ENCODE measurements at places on chromosomes 16 and 17.

GRCh38 chr17:8746501-8747236 lies 2.0 kb upstream of the CCDC42 start:
- no peak for DNase-seq

- DNase-seq = no peak
Measured at GRCh38 chr17:76948726-76949342, 80.6 kb downstream of the MGAT5B start.

DNA sequence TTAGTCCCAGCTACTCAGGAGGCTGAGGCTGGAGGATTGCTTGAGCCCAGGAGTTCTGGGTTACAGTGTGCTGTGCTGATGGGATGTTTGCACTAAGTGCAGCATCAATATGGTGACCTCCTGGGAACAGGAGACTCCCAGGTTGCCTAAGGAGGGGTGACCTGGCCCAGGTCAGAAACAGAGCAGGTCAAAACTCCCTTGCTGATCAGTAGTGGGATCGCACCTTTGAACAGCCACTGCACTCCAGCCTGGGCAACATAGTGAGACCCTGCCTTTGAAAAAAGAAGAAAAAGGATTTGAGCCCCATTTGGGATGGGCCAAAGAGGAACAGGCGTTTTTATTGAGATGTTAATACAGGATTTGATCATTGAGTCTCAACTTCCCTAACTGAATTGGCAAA lies 30.6 kb downstream of the CLUH start:
- DNase-seq = no peak

- peak; percentile 97 for DNase-seq
Measured at GRCh38 chr17:82228278-82228841, 482 bp upstream of the SLC16A3 start.

DNA sequence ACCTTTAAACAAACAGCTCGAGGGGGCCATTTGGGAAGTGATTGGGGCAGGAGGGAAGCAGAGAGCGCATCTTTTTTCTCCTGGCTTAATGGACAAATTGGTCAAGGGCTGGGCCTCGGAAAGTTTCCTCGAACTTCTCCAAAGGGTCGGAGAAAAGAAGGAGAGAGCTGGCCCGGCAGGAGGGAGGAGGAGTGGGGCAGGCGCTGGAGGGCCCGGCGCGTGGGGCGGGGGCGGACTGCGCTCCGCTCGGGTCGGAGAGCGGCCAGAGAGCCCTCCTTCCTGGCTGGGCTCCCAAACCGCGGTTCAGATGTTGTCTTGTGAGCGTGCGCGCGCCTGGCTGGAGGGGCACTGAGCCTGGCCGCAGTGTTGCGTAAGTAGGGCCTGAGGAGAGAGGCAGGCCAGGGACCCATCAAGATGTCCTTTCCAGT lies 1.2 kb downstream of the MMP2 start:
- DNase-seq = no peak

GRCh38 chr16:29025218-29025617 lies 40.4 kb downstream of the LAT start:
- DNase-seq = peak; percentile 23

DNA sequence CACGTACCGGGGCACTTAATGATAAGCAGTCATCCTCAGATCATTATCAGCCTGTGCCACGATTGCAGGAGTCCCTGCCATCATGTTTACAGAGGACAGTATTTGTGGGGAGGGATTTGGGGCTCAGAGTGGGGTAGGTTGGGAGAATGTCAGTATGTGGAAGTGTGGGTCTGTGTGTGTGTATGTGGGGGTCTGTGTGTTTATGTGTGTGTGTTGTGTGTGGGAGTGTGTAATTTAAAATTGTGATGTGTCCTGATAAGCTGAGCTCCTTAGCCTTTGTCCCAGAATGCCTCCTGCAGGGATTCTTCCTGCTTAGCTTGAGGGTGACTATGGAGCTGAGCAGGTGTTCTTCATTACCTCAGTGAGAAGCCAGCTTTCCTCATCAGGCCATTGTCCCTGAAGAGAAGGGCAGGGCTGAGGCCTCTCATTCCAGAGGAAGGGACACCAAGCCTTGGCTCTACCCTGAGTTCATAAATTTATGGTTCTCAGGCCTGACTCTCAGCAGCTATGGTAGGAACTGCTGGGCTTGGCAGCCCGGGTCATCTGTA lies 13.5 kb upstream of the EFCAB13 start:
- DNase-seq = no peak

DNA sequence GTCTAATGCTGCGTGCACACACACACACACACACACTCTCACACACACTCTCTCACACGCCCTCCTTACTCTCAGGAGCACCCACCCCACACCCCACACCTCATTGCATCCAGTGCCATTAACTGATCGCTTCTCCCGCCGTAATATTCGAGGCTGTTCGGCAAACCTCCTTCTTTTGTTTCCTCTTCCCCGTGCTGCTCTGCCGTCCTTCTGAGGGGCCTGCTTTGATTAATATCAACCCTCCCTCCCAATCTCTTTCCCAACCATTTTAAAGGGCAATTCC lies 156.2 kb upstream of the TNRC6C start:
- no peak for DNase-seq

DNA sequence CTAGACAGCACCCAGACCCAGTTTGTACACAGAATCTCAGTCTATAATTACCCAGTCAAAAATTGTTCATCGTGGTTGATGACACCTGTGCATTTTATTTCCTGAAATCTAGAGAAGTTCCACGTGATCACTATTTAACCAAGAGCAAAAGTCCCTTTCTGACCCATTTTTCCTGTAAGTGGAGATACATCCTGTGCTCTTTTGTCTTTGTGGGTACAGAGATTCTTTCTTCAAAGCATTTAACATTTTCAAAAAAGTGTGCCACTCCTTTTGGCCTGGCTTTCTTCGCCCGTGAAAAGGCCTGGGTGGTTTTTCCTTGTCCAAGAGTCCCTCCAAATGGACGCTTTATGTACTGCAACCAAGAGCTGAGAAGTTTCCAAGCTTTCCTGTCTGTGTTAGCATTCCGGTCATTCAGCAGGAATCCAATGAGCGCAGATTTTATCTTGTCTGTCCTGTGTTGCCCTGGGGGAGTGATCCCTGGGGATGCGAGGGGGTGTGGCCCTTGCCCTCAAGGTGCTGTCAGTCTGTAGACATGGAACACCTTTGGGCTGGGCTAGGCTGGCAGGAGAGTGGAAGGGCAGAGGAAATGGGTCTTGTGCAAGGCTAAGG lies 161.1 kb upstream of the CACNG5 start:
- no peak for DNase-seq

- DNase-seq = no peak
Measured at GRCh38 chr16:10321407-10322387, 64.2 kb upstream of the ATF7IP2 start.

Measured in spleen (tissue), 13 donors.